SK-N-DZ (cell line): ENCODE measurements at places on chromosomes 13 and 19.

GRCh38 chr13:43666403-43666802 lies 120.4 kb downstream of the ENOX1 start:
- peak; percentile 40 for DNase-seq

GRCh38 chr19:31276831-31277230 lies 72.4 kb downstream of the TSHZ3 start:
- DNase-seq = no peak

DNA sequence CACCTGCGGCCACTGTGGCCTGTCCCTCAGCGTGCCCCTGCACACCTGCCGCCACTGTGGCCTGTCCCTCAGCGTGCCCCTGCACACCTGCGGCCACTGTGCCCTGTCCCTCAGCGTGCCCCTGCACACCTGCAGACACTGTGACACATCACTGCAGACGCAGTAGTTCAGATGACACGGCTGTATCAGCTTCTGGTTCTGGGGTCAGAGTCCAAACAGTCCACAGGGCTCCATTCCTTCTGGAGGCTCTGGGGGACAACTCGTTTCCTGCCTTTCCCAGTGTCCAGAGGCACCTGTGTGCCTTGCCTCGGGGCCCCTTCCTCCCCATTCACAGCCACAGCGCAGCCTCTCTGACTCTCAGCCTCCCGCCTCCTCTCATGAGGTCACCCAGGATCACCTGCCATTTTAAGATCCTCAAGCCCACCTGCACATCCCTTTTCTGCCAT lies 5.5 kb downstream of the SF3A2 start:
- no peak for DNase-seq

DNA sequence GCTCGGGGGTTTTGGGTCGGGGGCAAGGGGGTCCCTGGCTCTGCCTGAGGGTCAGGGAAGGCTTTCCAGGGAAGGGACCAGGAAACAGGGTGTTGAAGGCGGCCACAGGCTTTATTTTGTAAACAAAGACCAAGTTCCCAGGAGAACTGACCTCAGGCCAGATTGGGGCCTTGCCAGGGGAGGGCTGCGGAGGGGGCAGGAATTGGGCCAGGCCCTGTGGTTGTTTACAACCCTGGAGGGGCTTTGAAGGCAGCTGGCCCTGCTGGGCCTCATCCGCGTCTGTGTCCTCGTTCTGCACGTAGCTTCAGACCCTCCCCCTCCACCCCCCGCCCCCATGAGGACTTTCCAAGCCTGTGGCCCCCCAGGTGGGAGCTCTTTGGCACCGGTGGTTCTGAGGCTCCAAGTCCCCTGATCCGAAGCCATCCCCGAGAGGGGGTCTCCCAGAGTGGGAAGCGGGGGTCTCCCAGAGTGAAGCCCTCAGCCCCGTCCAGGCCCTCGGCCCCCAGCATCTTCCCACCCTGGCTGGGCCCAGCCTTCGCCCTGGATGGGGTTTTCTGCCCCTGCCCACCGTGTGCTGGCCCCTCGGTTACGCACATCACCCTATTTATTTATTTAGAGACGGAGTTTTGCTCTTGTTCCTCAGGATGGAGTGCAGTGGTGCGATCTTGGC lies 13.5 kb upstream of the BSG start:
- no peak for DNase-seq

DNA sequence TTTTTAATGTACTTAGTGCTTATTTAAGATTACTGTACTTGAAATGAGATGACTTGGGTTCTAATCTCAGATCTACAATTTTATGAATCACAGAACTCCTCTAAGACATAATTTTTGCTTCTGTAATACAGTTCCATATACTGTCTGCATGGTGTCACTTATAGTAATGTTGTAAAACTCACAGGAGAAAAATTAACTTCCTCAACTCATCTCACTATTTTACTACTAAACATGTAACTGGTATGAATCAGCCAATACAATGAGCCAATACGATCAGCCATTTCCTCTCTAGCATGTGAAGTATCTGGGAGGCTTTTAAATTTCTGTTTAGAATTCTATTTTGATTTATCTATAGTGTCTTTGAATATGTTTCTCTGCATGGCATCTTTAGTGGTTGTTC lies 85.3 kb downstream of the NHLRC3 start:
- no peak for DNase-seq

DNA sequence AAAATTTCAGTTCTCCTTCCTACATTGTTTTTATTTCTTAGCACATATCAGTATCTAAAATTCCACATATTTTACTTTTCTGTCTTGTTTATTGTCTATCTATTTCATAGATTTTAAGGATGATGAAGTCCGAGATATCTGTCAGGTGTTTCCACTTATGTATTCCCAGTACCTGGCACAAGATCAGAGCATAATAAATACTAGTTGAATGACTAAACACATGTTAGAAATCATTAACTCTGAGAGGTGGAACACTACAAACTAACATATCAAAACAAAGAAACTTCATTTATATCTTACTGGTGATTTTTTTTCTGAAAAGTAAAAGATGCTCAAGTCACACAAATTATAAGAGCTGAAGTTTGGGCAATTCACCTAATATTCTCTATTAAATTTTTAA lies 1208.3 kb downstream of the PCDH9 start:
- no peak for DNase-seq

DNA sequence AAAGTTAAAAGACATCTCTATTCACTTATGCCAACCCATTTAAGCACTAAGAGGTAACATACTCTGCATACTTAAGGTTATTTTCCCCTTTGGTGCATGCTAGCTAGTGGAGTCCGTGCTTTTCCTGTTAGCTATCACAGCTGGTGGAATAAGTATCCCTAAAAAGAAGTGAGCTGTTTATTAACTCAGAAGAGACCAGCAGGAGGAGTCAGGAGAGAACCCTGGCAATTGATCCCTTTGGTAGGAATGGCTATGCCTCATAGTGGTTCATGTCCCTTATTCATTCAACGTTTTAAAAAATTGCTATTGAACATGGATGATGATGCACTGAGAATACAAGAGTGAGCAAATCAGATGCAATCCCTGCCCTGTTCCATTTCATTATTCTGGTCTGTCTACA lies 12.4 kb upstream of the NEK5 start:
- no peak for DNase-seq

- DNase-seq = peak; percentile 88
Measured at GRCh38 chr19:34926685-34927375, at the start of gene ZNF30. Gene ZNF30 (plus strand): TSS chr19:34926903. CDS start chr19:34929948, 3,045 bp downstream.

DNA sequence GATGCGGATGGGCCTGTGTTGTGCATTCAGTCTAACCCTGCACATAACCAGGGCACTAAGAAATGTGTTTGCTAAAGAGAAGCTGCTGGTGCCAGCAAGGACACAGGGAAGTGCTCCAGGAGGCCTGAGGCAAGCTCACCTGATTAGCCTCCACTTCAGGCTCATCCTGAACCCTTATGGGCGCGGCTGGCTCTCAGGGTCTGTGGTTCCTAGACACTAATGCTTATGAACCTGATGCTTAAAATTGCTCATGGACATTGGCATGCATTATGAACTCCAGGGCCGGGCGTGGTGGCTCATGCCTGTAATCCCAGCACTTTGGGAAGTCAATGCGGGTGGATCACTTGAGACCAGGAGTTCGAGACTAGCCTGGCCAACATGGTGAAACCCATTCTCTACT lies 34.3 kb downstream of the SERP2 start:
- DNase-seq = no peak

- no peak for DNase-seq
Measured at GRCh38 chr19:1312767-1313694, 27.4 kb downstream of the EFNA2 start.

GRCh38 chr13:49669735-49670309 lies 21.5 kb downstream of the EBPL start:
- peak; percentile 63 for DNase-seq

GRCh38 chr19:33794683-33795369 lies 1.8 kb upstream of the KCTD15 start:
- peak; percentile 44 for DNase-seq

GRCh38 chr13:60066226-60066625 lies 97.5 kb downstream of the DIAPH3 start:
- no peak for DNase-seq

DNA sequence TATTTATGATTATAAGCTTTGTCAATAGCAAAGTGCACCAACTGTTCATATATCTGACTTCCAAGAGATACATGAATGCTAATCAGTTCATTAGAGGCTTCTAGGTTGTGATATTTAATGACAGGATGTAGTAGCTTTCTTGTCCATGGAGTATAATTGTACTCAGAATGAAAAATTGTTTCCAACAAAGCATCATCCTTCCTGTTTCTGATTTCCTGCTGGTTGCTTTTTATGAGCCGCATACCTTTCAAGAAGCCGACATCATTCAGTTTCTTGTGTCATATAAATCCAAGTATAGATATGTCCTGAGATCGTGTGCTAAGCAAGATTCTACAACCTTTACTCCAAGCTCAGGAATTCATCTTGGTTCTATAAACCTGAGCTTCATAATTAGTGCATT lies 326.6 kb downstream of the DIAPH3 start:
- DNase-seq = no peak

DNA sequence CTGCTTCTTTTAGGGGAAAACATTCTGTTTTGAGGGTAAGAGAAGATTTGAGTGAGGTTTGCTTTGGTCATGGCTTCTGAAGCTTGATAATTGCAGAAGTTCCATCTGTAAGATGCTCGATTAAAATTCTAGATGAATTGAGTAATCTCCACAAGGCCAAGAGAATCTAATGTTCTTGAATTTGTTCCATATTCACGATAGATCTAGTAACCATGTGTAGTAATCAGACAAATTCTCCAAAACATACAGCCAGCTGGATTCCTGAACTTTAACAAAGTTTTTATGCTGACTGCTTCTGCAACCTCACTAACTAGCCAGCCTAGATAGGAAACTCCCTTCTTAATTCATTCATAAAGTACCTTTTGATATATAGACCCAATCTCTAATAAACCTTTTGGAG lies 92.7 kb downstream of the COL4A2 start:
- DNase-seq = no peak

GRCh38 chr13:23656637-23657371 lies 86.6 kb downstream of the TNFRSF19 start:
- peak; percentile 49 for DNase-seq

GRCh38 chr13:46577696-46578589 lies 25.0 kb downstream of the LRCH1 start:
- no peak for DNase-seq

GRCh38 chr19:23956051-23956450 lies 41.4 kb downstream of the ZNF726 start:
- DNase-seq = no peak

DNA sequence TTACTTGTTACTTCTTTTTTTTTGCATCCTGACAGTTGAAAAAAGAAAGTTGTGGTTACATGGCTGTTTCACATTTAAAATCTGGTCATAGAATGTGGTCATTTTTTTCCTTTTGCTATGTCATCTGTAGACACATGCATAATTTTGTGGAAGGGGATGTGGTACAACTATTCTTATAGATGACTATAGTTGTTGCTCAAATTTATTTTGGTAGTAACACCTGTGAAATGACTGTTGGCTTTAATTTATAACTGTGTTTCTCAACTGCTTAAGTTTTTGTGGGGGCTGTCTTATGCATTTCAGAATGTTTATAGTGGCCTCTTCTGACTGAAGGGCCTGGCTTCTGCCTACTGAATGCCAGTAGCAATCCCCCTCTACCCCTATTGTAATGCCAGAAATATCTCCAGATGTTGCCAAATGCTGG lies 130.5 kb downstream of the PAN3 start:
- DNase-seq = no peak

- DNase-seq = no peak
Measured at GRCh38 chr19:5824751-5825150, 14.8 kb downstream of the FUT6 start.

GRCh38 chr19:55566823-55567222 lies 13.8 kb downstream of the ZNF579 start:
- DNase-seq = no peak

DNA sequence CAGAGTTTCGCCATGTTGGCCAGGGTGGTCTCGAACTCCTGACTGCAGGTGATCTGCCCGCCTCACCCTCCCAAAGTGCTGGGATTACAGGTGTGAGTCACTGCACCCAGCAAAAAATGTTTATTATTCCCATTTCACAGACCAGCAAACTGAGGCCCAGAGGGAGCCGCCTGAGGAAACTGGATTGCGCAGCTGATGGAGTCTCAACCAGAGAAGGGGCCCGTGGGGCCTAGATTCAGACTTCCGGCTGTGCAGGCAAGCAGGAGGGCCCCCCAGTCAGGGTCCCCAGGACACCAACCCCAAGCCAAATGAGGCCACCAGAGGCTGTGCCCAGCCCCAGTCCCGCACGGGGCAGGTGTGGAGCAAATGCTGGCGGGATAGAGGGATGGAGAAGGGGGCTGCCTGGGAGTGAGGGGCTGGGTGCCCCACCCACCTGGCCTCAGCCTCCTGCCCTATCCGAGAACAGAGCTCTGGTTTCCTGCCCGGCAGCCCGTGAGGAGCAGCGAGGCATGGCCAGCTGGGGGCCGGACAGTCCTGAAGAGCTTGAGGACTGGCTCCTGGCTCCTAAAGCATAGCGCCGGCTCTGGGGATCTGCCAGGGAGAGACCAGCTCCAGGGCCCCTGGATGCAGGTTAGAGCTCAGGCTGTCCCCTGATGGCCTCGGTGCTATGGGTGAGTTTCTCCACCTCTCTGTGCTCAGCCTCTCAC lies 22.0 kb downstream of the MISP start:
- DNase-seq = no peak

- DNase-seq = no peak
Measured at GRCh38 chr19:1836458-1837221, 11.6 kb downstream of the REXO1 start.

DNA sequence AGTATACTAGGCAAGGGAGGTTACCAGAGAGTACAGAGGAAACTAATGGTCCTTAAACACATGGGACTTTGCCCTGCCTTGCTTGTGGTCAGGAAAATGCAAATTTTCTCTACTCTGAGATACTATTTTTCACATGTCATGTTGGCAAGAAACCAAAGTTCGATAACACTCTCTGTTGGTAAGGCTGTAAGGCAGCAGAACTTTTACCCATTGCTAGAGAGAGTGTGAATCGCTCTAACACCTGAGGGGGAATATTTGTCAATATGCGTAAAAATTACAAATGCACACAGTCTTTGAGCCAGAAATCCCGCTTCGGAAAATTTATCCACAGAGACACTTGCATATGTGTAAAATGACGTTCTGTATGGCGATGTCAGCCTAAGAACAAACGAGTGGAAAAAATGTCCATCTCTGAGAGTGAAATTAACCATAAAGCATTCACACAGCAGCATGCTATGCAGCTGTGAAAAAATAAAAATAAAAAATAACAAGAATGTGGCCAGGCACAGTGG lies 9.5 kb upstream of the RFX1 start:
- no peak for DNase-seq

GRCh38 chr13:20331419-20331818 lies 99.3 kb upstream of the GJB6 start:
- no peak for DNase-seq

DNA sequence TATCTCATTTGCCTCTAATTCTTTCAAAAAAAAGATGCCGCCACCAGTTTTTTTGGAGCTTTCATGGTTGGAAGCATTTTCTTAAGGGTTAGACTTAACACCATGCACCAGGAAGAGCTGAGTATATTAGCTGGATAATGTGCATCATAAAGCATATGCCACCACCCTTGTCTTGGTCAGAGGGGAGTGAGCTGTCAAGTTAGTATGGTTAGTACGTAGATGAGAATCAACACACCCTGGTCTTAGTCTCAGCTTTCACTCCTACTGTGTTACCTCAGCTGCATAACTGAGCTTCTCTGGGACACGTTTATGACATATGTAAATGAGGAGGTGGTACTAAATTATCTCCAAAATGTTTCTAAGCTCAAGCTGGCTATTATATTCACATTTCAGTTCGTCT lies 415.6 kb downstream of the DCT start:
- DNase-seq = no peak

GRCh38 chr19:10749435-10750384 lies 31.8 kb downstream of the DNM2 start:
- DNase-seq = no peak
